ENCODE measurements at places on chromosomes 1 and 21.

- DNase-seq: no peak
Measured at GRCh38 chr1:26557008-26557407, 27.4 kb downstream of the RPS6KA1 start.

DNA sequence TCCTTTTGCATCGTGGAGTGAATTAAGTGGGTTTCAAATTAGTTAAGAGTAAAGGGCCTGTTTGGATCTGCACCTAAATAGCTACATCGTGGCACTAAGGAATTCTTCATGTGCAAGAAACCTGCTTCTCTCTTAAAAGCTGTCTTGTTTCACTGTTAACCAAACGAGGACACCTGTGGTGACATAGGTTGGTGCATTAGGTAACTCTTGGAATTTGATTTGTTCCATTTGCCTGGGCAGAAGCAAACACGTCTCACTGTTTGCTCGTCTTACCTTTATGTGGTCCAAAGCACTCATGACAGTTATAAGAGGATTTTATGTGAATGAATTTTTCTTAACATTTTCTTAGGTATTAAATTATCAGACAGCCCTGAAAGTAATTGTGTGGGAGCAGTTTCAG, 60.9 kb downstream of the PRDM2 start:
- no peak for DNase-seq

DNA sequence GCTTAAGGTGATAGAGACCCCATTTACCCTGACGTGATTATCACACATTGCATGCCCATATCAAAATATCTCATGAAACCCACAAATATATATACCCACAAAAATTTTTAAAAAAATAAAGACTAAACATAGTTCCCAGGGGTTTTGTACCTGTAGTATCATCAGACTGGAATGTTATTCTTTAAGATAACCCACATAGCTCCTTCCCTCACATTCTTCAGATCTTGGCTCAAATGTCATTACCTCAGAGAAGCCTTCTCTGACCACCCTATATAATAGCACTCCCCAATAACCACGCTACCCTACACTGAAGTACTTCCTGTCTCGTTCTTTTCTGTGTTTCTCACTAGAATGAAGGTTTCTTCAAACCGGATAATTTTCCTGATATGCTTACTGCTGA, 138.3 kb upstream of the SNX7 start:
- no peak for DNase-seq

- no peak for DNase-seq
Measured at GRCh38 chr1:5830771-5831599, 161.2 kb downstream of the NPHP4 start.

DNA sequence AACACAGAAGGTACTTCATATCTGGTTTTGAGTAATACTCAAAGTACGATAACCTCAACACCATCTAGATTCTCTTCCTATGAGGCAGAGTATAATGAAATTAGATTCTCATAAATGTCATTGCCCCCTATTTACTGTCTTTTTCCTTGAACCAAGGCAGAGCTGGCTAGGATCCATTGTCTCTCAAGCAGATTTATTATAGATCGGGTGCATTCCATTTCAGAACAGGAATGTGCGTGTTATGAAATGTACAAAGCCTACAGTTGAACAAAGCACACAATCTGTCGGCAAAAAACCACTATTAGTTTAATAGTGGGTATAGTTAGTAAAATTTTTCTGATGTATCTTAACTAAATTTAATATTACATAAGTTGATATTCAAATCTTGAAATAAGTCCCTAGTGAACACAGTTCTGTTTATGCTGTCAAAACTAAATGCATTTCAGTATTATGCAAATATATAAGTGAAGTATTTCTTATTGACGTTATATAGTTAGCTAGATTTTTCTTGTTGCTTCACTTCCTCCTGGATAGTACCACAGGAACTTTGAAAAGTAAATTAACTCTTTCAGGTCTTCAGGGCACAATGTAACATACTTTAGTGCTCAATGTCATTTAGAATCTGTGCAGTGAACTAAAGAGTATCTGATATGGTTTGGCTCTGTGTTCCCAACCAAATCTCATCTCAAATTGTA, 92.1 kb downstream of the DDAH1 start:
- no peak for DNase-seq

GRCh38 chr1:210315529-210315928, 13.2 kb upstream of the HHAT start:
- no peak for DNase-seq

DNA sequence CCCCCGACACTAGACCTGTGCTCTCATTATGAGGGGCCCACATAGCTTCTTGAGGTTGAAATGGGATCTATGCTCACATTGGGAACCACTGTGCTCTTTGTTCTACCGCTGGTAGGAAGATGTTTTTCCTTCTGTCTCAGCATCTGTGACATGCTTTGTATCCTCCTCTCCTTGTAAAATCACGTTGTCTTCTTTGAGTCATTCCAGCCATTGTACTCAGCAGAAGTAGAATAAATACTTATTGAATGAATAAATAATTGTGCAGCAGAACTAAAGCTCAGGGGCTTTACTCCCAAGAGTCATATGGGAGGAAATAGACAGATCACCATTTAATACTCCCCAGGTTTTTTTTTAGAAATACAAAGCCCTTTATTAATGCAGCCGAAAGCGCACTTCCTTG, 66.3 kb upstream of the EDEM3 start:
- DNase-seq: no peak

GRCh38 chr1:185535621-185536020, 198.6 kb upstream of the HMCN1 start:
- no peak for DNase-seq

- DNase-seq: no peak
Measured at GRCh38 chr1:197393105-197393504, 125.1 kb downstream of the CRB1 start.

GRCh38 chr1:190172651-190173430, 304.8 kb downstream of the BRINP3 start:
- no peak for DNase-seq

- DNase-seq: no peak
Measured at GRCh38 chr1:203056516-203056915, 29.3 kb downstream of the MYOG start.

- DNase-seq: no peak
Measured at GRCh38 chr1:14945132-14946010, 208.2 kb upstream of the TMEM51 start.

GRCh38 chr1:209756615-209757445, 977 bp downstream of the TRAF3IP3 start:
- peak; percentile 19 for DNase-seq

DNA sequence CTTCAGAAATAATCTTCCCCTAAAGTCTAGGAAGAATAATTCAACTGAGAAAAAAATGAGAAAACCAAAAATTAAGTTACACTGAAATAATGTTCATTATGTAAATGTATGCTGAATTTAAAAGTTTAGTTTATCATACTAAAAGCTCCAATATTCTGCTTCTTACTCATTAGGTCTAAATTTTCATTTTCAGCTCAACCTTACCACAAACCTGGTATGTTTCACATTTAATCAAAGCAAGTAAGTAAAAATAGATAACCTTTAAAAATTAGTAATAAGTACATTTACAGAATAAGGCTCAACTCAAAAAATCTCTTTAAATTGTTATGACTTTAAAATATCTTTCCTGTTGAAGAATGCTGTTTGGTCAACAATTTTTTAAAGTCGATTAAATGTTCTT, 15.0 kb downstream of the BTG3 start:
- no peak for DNase-seq

DNA sequence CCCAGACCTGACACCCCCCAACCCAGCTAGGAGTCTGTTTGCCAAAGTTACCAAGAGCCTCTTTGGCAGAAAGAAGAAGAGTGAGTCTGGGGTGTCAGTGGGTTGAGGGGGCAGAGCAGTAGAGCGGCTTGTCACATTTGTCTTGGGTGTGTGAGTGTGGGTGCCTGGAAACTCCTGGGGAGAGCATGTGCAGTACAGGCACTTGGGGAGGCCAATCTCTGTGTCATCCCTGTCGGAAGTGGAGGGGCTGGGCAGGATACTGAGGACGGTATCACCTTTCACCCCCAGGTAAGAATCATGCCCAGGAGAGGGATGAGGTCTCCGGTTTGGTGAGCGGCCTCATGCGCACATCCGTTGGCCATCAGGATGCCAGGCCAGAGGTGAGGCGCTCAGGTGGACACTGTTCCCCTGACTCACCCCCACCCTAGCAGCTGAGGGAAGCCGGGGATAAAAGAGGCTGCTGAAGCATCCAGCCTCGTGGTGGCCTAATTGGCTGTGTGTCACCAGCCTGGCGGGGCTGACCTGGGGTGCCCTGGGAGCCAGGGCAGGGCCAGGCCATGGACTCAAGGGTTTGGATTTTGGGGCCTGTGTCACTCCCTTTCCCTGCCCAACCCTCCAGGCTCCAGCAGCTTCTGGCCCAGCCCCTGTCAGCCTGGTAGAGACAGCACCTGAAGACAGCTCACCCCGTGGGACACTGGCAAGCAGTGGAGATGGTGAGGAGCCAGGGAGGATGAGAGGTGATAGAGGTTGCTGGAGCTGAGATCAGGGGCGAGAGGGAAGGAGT, 3.3 kb downstream of the PLK3 start:
- no peak for DNase-seq

DNA sequence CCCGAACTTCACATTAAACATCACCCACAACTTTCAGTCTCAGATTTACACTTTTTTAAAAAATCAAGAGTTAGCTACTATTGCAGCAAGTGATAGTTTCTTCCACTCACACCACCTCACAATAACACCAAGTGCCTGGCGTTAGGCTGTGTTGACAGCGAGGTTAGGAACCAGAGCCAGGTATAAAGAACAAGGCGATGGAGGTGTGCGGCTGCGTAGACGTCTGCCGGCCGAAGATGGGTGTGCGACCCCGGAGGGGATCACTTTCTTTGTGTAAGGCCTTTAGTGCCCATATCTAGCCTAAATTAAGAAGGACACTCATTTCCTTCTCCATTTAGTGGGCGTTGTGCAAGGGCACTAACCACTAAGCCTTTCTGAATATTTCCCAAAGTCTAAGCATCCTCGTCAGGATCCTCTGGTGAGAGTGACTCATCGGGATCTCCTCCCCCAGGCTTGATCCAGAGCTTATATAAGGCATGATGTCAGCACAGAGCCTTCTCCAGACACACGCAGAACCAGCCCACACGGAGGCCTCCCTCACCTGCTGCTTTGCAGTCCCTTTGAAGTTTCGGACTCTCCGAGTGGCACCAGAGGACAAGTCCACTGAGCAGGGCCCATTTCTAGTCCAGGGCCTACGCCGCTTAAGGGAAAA, 11.8 kb downstream of the NHLH2 start:
- DNase-seq: no peak

- peak; percentile 39 for DNase-seq
Measured at GRCh38 chr21:42684109-42684916, 30.9 kb downstream of the PDE9A start.

GRCh38 chr1:66335125-66335524, 198.8 kb upstream of the SGIP1 start:
- no peak for DNase-seq

DNA sequence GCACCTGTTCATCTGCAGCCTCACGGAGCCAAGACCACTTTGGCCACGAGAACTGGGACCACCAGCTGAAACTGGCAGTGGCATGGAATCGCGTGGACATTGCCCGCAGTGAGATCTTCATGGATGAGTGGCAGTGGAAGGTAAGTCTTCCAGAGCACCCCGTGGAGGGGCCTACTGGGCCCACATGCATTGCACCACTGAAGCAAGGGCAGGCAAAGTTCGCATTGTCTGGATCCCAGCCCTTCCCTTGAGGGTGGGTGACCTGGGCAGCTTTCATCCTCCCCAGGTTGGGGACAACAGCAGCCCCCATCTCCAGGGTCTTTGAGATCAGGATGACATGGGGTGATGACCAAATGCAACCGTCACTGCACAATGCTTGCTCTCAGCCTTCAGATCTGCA, 37.5 kb downstream of the TRPM2 start:
- DNase-seq: no peak

GRCh38 chr1:167258858-167259257, 38.2 kb downstream of the POU2F1 start:
- DNase-seq: no peak

- DNase-seq: no peak
Measured at GRCh38 chr1:211808475-211808874, 22.1 kb downstream of the LPGAT1 start.

DNA sequence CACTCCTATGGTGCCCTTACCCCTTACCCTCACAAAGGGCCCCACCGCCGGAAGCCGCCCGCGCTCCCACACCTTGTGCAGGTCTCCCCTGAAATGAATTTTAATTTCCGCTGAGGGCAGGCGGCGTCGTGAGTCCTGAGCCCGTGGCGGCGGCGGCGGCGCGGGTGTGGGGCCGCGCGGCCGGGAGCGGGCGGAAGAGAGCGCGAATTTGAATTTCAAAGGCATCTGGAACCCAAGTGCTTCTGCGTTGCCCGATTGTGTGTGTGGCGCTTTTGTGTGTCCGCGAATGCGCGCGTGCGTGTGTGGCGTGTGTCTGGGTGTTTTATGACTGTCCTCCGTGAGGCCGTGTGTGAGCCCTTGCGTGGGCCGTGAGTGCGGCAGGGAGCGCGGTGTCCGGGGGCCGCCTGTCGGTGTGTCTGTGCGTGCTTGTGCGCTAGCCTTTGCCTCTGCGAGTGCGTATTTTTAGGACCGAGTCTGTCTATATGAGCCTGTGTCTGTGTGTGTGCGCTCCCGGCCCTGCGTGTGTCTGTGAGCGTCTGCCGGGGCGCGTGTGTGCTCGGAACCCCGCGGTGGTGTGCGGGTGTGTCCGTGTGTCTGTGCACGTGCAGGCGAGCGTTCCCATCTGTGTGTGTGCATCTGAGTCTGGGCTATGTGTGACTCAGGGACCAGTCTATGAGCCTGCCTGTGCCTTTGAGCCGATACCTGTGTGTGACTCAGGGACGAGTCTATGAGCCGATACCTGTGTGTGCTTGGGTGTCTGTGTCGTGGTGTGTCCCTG, 7.9 kb upstream of the ADGRB2 start:
- no peak for DNase-seq

DNA sequence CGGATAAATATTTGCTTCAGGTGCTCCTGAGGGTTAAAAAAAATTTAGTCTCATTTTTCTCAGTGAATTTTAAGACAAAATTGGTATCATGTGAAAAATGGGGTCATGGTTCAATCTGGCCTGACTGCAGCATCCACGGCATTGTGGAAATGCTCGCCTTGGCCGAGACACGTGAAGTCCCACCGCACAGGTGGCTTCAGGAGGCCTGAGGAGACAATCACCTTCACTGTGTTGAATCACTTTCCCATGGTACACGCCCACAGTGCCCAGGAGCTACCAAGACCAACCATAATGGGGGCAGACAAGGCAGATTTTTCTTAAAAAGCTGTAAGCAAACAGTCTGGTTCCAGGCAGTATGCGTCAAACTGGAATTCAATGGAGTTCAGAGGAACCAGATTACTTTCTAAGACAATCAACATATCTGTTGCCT, 11.0 kb upstream of the CPLANE2 start:
- DNase-seq: no peak

DNA sequence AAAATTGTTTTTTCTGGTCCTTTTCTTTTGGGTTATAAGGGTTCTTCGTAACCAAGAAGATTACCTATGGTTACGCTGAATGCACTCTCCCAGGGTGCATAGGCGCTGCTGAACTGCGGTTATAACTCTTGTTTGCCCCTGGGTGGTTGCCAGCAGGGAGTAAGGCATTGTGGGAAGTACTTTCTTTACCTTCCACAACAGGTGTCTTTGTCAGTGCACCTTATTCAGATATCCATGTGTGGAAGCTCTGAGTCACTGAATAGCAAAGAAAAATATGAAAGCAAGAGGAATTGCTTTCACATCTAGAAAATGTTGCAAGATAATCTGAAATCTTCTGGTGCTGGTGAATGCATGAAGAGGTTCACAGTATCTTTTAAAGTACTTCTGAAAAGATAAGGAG, 124.4 kb upstream of the CACYBP start:
- DNase-seq: peak; percentile 7

GRCh38 chr1:151293093-151293492, 11.0 kb downstream of the ZNF687 start:
- no peak for DNase-seq

- no peak for DNase-seq
Measured at GRCh38 chr1:30744060-30744756, 13.4 kb downstream of the LAPTM5 start.

- no peak for DNase-seq
Measured at GRCh38 chr1:78280626-78281025, 210.1 kb upstream of the PTGFR start.
